ENCODE measurements at places on chromosomes 12 and 14.

GRCh38 chr14:93156693-93157369, 27.9 kb downstream of the MOAP1 start:
- no peak for DNase-seq

DNA sequence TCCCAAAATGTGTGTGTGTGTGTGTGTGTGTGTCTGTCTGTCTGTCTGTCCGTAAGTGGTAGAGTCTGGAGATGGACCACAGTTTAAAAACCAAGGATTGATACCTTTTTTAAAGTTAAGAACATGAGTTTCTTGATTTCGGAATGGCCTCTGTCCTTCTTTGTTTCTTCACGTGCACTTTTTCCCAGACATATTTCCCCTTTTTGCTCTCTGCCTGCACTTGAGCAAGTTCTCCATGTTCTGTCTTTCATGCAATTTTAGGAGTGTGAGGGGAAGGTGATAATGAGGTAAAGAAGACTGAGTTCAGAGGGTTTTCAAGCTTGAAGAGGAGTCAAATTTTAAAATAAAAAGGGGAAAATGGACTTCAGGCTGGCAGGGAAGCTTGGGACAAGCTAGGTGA, 12.7 kb downstream of the OLR1 start:
- DNase-seq: no peak

DNA sequence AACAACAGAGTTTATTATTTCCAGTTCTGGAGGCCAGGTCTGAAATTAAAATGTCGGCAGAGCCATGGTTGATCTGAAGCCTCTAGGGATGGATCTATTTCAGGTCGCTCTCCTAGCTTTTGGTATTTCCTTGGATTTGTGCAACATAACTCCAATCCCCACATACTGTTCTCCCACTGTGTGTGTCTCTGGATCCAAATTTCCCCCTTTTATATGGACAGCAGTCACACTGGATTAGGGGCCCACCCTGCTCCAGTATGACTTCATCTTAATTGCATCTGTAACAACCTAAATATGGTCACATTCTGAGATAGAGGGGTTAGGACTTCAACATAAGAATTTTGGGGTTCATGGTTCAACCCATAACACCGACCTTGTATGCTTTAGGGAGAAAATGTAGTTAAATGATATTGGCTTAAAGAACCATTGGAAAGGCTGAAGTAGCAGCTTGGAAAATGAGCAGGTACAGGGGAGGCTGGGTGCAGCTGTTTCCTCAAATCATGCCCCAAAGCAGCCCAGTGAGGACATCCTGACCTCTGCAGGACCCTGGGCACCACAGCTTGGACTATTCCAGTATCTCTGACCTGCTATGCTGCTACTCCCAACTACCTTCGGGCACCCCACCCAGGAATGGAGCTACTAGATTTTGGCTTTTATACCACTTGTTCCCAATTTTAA, 13.9 kb upstream of the MDM2 start:
- no peak for DNase-seq

DNA sequence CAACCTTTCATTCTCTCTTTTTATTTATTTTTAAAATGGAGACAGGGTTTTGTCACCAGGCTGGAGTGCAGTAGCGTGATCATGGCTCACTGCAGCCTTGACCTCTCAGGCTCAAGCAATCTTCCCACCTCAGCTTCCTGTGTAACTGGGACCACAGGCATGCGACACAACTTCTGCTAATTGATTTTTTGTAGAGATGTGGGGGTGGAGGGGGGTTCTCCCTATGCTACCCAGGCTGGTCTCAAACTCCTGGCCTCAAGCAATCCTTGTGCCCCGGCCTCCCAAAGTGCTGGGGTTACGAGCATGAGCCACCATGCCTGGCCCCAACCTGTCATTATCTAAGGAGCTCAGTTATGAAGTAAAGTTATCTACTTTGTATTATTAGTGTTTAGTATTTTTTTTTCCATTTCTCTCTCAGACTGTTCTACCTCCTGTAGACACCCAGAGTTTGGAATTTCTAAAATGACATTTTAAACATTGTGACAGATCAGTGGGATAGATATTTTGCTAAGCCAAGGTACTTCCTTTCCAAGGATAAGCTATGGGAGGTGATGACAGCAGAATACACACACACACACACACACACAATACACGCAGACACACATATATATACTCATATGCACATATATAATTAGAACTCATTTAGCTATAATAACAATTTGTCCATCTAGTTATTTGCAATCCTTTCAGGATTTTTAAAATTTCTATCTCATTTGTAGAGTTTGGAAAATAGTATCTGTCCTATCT, 2.1 kb upstream of the USP44 start:
- DNase-seq: no peak

DNA sequence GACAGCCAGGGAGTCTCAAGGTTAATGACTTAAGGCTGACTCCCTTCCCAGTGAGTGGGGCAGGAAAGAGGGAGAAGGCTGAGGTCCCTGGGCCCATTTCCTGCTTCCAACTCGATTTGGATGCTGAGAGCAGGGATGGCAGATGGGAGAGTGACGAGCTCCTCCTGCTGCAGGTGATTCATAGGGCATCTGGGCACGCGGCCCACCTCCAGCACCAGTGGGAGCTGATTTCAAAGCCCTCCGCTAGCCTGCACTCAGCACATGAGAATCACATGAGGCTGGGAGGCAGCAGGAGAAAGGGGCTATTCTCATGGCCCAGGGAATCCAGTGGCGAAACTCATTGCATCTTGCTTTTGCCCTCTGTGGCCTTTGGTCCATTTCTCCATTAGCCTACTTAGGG, 90.8 kb downstream of the SSPN start:
- no peak for DNase-seq

GRCh38 chr12:99146185-99146584, 501.1 kb downstream of the APAF1 start:
- DNase-seq: no peak

DNA sequence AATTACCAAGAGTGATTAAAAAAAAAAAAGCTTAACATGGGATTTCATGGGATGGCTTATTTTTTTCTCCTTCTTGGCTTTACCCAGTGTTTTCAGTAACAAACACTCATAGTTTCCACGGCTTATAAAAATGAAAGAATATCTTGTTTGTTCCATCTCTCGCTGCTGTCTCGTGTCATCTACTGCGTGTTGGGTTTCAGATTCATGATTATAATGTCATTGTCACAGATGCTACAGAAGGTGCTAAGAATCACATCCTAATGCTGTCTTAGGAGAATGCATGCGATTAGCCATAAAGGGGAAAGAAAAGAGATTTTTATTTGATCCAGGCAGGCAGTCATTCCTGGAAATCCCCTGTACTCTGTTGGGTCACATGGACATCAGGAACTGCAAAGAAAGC, 1267.6 kb upstream of the TMEM132C start:
- no peak for DNase-seq

- no peak for DNase-seq
These were observed 275.2 kb upstream of the CRY1 start for GRCh38 chr12:107368586-107368985.

- DNase-seq: no peak
These were observed 2.3 kb upstream of the RNU7-1 start for GRCh38 chr12:6941267-6941666.

GRCh38 chr12:25855716-25856115, 102.8 kb upstream of the RASSF8 start:
- DNase-seq: no peak
